Skeletal muscle cell (primary cell): ENCODE measurements at places on chromosomes 4 and X.
A peak's percentile ranks its signal among the peaks of the same experiment; 100 is the strongest.

DNA sequence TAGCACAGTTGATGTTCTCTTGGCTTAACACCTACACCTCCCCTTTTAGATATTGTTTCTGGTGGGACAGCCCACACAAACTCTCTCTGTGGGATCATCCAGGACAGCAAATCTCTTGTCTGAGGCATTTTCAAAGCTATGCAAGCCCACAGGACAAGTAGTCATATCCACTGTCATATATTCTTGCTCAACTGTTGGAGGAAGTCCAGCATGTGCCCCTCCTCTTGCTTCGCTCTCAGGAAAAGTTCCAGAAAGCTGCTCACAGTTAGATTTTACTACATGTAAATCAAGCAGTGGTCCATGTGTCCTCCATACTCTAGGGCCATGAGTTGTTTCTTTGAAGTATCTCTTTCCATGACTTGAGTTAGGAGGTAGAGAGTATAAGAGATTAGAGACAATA, 260.7 kb downstream of the INPP4B start:
- DNase-seq, result peak; percentile 48

- no peak for DNase-seq
These were observed 191.7 kb upstream of the EPHA5 start for GRCh38 chr4:65861993-65862392.

GRCh38 chr4:78809928-78810835, 34.0 kb downstream of the BMP2K start:
- no peak for DNase-seq

GRCh38 chr4:102027961-102028360, 237.4 kb downstream of the BANK1 start:
- no peak for DNase-seq

DNA sequence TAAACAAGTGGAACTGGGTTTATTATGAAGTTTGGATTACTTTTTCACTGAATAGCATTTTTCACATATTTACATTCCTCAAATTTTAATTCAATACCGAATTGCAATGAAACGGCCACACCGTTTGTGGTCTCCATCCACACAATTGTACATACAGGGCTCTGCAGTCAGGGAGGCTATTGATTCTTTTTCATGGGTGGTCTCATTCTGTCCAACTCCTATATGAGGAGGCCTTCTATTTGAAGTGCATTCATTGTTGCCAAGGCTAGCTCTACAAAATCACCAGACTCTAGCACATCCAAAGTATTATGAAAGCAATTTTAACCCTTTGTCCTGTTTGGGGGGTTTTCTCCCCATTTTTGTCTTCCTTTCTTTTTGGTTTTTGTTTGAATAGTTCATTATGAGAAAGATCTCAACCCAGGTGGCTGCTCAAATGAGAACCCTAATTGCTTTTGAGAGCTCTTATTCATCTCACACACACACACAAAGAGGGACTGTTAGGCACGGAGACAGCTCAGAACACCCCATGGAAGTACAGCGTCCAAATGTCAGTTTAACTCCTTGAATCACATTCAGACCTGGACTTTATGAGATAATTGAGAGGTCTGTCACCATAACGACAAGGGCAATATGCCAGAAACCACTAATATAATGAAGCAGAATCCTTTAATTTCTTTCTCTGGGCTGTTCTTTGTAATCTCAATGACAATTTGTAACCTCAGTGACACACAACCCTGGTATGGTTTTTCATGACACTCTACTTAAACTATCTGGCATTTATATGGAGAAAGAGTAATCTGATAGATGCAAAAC, 79.4 kb downstream of the NLGN4X start:
- DNase-seq, result no peak

DNA sequence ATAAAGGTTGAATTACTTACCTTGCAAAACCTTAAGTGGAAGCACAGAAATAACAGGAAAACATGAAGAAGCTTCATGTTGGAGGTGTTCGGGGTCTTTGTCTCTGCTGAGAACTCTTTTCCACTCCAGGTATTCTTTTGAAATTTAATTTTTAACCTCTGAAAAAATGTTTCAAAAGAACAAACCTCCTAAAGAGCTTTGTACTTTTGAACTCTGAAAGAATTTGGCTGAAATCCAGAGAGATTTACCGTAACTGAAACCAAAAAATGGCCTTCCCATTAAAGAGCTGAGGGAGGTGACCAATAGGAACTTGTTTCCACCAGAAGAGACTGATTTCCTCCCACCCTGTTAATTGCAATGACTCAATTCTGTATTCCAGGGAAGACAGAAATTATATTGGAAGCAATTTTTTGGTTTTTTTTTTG, at the start of gene CFI:
TSS of gene CFI (minus strand) at position 105 of the 425 bp plus-strand sequence. CDS start at position 77, 28 bp downstream.
- DNase-seq, result peak; percentile 31

DNA sequence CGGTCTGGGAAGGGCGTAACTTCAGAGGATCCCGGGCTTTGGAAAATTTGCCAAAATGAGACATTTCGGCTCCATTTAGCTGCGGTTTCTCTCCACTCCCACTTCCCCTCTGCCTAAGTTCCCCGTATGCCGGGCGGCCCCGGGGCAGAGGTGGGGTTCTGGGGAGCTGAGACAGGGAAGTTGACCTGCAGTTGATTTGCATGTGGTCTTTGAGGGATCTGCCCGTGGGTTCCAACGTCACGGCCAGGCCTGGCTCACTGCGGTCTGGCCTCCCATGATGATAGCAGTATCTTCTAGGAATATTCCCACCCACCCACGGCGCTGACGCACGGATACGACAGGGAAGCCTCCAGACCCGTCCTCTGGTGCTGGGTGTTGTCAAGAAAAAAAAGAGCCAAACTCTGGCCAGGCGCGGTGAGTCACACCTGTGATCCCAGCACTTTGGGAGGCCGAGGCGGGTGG, 27.3 kb upstream of the CRLF2 start:
- no peak for DNase-seq

DNA sequence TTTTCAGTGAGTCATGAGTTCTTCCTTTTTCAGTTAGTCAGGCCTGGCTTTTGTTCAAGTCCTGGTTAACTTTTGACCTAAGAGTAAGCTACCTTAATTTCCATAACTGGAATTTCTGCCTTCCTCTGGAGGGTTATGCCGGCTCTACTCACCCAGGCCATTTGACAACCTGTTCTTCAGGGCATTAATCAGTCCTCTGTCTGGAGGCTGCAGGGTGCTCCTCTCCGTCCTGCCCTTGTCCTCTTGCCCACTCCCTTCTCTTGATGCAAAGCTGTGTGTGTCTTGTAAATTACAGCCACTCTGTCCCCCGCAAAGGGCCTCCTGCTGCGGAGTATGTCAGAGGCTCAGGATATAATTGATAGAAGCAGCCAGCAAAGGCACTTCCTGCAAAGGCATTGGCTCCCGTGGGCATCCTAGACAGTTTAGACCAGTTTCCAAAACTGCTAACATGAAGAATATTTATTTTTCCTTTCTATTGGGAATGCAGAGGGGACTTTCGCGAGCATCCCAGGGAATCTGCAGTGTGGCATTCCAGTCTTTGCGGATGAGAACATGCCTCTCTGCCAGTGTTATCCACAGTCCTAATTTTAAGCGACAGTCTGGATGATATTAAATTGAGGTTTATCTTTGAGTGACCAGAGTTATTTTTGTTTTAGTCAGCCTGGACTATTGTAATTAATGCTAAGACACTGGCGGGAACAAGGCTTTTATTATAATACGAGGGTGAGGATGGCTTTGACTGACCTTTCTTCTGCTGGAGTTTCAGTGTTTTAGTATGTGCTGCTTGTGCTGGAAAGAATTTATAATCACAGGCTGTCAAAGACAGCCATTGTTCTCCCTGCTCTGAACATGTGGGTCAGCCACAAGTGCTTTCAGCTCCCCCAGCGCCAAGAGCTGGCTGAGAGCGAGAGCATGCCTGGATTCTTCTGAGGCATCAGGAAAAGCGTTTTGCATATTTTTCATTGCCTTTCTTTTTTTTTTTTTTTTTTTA, 74.2 kb downstream of the LIMCH1 start:
- DNase-seq, result no peak

GRCh38 chr4:153310793-153311192, 33.7 kb upstream of the MND1 start:
- DNase-seq, result no peak

DNA sequence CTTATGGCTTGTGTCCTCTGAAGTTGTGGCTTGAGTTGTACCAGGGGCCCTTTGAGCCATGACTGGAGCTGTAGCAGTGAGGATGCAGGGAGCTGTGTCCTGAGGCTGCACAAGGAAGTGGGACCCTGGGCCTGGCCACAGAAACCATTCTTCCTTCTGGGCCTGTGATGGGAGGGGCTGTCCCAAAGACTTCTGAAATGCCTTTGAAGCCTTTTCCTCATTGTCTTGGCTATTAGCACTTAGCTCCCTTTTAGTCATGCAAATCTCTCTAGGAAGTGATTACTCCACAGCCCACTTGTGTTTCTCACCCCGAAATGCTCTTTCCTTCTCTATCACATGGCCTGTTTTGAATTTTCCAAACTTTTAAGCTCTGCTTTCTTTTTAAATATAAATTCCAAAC, 92.4 kb downstream of the FHDC1 start:
- DNase-seq, result no peak

DNA sequence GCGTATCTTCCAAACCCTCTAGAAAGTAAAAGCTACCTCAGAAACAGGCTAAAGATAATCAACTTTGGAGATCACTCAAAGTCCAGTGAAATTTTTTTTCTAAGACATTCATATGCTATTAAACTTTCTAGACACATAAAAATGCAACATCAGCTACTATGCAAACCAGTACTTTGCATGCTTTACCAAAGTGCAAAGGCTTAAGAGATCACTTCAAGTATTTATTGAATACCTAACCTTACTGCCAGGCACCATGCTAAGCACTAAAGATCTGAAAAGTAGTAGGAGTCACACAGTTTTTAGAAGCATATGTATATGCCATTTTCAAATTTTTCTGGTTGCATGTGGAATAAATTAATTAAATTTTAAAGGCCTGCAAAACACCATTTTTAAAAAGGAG, 115.8 kb downstream of the THOC2 start:
- DNase-seq, result no peak

DNA sequence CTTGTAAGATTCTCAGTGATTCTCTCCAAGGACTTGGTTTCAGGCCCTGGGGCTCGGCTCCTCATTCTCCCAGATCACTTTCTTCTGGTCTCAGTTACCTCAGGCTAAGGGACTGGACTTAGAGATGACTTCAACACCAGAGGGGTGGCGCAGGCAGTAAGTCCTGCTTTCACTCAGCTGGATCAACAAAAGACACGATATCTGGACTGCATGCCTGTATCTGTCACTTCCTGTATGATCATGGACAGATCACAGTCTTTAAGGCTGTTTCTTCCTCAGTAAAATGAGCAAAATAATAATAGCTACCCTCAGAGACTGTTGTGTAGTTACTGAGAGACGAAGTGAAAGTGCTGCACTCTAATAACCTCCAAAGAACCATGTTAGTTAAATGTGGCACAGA, 19.5 kb upstream of the CXCR3 start:
- DNase-seq, result no peak

- no peak for DNase-seq
These were observed 283.0 kb upstream of the BOD1L1 start for GRCh38 chr4:13910556-13910955.

GRCh38 chr4:122364700-122365404, 14.0 kb upstream of the ADAD1 start:
- no peak for DNase-seq

DNA sequence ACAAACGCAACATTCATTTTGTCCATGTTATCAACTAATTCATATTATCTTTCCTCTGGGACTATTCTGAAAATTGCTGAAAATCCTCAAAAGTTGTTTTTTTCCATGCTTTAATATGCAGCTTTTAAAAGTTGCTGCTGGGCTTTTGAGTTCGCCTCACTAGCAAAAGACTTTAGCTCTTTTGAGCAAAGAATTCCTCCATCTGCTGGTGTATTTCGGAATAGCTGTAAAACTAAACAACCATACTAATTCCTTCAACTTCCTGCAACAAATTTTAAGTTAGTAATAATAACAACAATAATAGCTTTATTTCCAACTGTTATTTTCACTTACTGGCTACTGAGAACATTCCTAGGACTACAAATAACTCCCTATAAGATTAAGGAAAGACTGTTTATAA, 124.5 kb upstream of the PLAC1 start:
- no peak for DNase-seq

- DNase-seq, result no peak
These were observed 27.2 kb downstream of the NOP14 start for GRCh38 chr4:2935762-2936743.

- DNase-seq, result no peak
These were observed 147.5 kb downstream of the FBXO8 start for GRCh38 chr4:174135936-174136406.

- peak; percentile 83 for DNase-seq
These were observed 174.0 kb downstream of the SOWAHB start for GRCh38 chr4:76723924-76724323.

GRCh38 chrX:15815779-15816437, 25.6 kb downstream of the ZRSR2 start:
- DNase-seq, result no peak

- DNase-seq, result no peak
These were observed 42.2 kb downstream of the CRLF2 start for GRCh38 chrX:1170243-1170642.

DNA sequence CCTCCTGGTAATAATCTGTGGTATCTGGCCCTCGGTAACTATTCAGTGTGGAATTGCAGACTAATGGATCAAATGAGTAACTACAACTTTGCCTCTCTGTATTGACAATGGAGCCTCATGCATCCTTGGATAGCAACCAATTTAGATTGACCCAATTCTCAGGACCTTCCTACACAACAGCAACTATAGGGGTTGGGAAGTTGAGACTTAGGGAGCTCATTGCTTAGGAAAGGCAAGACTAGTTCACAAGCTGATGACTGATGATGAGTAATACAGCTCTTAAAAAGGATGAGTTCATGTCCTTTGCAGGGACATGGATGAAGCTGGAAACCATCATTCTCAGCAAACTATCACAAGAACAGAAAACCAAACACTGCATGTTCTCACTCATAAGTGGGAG, 47.5 kb upstream of the KLHL13 start:
- DNase-seq, result peak; percentile 9

GRCh38 chr4:43782391-43782790, 666.2 kb downstream of the KCTD8 start:
- DNase-seq, result no peak

GRCh38 chr4:40409835-40410234, 74.7 kb downstream of the CHRNA9 start:
- DNase-seq, result no peak

GRCh38 chrX:121931567-121931966, 884.2 kb downstream of the GLUD2 start:
- DNase-seq, result no peak

- DNase-seq, result peak; percentile 62
These were observed 123.8 kb downstream of the RPS6KA6 start for GRCh38 chrX:84064164-84064563.

- DNase-seq, result no peak
These were observed 8.0 kb downstream of the SHOX start for GRCh38 chrX:638482-639131.

GRCh38 chrX:30627818-30628652, 25.2 kb upstream of the GK start:
- DNase-seq, result no peak

DNA sequence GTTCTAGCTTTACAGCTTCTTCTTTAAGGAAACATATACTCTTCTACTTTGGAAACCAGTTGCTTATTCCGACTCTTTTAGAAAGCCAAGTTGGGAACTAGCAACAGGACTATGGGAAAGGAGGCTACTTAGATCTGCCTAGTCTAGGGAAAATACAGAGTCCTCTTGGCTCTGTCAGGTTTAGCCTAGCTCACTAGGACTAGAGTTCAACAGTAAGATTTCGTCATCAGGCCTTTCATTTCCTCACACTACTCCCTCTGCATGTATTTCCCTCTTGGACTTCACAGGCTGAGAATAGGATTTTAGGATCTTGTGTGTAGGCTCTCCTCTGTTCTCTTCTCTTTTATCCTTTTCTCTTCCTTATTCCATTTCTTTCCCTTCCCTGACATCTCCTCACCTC, 409.8 kb downstream of the AR start:
- no peak for DNase-seq
